ENCODE measurements at places on chromosomes 7 and 10.

DNA sequence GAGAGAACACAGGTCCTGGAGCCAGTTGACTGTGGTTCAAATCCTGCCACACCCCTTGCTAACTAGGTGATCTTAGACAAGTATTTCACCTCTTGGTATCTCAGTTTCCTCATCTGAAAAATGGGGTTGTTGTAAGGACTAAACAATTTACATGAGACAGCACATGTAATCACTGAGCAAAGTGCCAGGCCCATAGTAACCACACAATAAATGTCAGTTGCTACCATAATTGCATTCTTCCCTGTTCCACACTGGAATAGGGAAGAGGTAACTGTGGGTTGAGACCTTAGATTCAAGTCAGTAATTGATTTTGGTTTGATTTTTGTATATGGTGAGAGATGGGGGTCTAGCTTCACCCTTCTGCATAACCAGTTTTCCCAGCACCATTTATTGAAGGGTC lies 91.4 kb upstream of the PDLIM1 start:
- DNase-seq, result no peak

DNA sequence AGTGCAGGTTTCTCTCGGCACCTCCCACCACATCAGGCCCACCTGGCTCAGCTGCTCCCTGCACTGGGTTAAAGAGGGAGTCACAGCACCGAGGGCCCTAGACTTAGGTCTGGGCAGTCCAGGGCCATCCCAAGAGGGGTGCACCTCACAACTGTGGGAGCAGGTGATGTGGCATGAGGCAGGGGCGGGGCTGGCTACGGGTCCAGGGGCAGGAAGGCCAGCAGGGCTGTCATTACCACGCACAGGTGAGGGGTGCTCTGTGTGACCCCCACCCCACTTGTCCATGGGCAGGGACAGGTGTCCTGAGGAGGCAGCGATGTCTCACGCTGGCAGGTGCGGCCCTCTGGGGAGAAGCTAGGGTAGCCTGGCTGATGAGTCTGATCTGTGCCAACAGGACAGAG lies 40.5 kb upstream of the DPYSL4 start:
- DNase-seq, result no peak

- DNase-seq, result peak; percentile 14
These were observed 111.5 kb upstream of the ANLN start for GRCh38 chr7:36278069-36278619.

DNA sequence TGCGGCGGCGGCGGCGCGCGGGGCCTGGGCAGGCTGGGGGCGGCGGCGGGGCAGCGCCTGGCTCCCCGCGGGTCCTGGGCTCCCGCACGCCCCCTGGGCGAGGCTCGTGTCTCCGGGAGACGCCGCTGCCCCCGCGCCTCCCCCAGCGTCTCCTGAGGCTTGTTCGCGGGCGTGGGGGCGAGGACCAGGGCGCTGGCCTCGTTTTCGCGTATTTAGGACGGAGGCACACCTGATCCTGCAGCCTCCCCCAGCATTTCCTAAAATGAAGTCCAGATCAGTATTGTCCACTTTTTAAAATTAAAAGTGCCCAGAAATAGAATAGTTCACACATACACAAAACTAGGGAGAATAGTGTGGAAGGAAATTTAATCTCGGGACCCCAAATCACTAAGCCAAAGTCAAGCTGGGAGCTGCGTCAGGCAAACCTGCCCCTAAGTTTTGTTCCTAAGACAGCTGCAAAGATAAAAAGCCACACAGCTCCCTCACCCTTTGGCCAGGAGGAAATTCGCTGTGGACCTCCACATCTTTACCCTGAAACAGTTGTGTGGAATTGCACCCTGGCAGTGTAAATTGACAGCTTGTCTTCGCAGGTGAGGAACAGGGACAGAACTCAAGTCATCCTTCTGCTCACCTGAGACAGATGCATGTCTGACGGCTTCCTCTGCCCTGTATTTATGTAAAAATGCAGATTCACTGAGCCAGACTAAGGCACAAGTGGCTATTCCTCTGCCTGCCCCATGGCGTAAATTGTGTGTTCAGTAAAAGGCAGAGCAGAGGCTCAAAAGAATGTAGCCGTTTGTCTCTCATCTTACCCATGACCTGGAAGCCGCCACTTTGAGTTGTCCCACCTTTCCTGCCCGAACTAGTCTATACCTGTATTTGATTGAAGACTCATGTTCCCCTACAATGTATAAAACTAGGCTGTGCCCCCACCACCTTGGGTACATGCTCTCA lies 740 bp downstream of the GALNT11 start:
- no peak for DNase-seq

DNA sequence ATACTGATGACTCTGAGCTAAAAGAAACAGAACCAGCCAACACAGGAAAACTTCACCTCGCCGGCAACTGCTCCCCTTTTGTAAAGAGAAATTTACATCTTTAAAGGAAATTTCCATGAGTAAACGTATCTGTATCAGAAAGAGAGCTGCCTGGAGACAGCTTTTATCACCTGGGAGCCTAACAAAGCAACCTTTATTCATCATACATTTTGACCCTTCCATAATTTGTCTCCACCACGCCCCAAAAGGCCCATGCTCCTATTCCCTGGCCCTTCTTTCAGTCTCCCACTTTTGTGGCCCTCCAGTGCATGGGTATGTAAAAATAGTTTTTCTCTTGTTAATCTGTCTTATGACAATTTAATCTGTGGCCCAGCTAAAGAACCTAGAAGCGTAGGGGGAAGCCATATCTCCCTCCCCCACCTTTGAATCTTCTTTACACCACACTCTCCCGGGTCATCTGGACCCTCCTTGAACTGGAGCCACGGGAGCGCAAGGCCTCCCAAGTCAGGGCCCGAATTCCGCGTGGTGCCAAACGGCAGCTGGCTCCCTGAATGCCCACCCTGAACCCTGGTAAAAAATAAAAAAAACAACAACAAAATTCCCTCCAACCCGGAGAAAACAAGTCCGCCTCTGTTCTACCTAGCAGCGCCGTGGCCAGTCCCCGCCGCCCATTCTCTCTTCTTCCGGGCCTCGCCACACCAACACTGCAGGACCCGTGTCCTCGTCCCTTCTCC lies 15.4 kb upstream of the FKBP9 start:
- peak; percentile 38 for DNase-seq

GRCh38 chr7:54260941-54261371 lies 281.2 kb upstream of the VSTM2A start:
- no peak for DNase-seq

GRCh38 chr7:48887500-48887899 lies 36.8 kb upstream of the CDC14C start:
- DNase-seq, result no peak

DNA sequence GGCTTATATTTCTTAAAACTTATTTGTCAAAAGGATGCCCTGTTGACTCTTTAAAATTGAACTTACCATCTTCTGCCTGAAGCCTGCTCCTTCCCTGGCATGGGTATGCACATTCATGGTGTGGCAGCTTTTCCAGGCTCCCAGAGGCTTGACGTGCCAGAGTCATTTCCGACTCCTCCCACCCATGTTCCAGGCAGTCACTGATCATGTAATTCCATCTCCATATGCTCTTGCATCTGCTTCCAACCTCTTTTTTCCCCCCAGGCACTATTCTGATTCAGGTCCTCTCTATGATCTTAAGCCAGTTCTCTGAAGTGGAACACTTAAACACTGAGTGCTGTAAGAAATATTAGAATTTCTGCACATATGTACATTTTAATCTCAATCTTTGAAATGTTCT lies 82.2 kb downstream of the CFAP58 start:
- DNase-seq, result no peak

DNA sequence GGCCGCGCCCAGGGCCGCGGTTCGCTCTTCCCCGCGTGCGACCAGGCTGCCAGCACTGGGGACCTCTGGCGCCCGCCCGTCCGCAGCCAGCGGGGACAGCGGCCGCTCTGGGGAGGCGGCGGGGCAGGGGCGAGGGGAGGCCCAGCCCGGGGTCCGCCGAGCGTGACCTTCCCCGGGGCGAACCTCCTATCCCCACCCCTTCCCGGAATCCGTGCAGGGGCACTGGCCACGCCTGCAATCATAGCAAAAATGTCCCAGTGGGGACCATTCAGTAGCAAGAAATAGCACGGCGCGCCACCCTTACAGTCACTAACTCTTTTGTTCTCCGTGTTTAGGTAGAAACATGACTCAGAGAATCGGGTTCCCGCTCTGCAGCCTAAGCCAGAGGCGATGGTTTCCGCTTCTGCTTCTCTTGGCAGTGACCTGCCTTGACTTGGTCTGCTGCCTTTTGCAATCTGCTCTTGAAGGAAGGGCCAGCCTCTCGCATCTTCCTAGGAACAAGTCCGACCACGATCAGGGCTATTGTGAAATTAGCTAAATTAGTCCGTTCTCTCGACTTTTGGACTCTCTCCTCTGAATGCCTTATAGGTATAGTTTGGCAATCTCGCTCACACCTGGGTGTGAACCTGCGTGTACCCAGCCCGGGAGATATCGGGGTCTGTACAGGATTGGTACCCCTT lies 79.3 kb upstream of the ACBD5 start:
- DNase-seq, result peak; percentile 32

- peak; percentile 92 for DNase-seq
These were observed 5.1 kb upstream of the MYL7 start for GRCh38 chr7:44145969-44146911.

GRCh38 chr7:13860734-13861133 lies 128.7 kb downstream of the ETV1 start:
- DNase-seq, result no peak

DNA sequence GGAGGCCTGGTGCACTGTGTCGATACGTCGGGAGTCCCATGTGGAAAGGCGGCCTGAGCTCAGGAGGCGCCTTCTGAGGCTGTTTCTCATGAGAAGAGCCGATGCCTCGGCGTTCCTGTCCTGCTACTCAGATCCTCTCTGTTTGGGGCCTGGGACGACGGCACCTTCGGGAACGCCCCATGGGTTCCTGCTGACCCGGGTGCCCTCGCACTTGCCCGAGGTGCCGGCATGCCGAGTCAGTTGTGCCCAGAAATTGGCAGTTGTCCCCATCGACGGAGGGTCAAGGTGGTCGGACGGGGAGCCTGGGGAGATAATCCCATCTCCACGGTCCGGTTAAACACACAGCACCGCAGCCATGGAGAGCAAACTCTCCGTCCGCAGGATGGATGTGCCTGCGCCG lies 33.0 kb downstream of the NKX6-2 start:
- no peak for DNase-seq

GRCh38 chr10:124230635-124231167 lies 137.3 kb upstream of the CHST15 start:
- DNase-seq, result no peak
